ENCODE measurements at places on chromosomes 6 and 20. TPM values are rescaled to one million over a fixed set of nuclear protein-coding genes. Genes with fewer than 3 reads are reported as not detected.

GRCh38 chr6:154555073-154555677 lies 44.7 kb upstream of the CNKSR3 start:
- DNase-seq = peak; percentile 97

Gene LRRC73
- 0.29 TPM for total RNA-seq

DNA sequence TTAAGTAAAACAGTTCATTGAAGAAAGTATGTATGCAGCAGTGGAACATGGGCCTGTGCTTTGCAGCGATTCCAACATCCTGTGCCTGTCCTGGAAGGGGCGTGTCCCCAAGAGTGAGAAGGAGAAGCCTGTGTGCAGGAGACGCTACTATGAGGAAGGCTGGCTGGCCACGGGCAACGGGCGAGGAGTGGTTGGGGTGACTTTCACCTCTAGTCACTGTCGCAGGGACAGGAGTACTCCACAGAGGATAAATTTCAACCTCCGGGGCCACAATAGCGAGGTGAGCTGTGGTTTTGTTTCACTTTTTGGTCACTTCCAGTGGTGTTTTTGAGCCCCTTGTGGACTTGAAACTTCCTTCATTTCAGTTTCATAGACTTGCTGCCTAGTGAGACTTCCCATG lies 1.7 kb downstream of the TULP4 start:
- no peak for DNase-seq

DNA sequence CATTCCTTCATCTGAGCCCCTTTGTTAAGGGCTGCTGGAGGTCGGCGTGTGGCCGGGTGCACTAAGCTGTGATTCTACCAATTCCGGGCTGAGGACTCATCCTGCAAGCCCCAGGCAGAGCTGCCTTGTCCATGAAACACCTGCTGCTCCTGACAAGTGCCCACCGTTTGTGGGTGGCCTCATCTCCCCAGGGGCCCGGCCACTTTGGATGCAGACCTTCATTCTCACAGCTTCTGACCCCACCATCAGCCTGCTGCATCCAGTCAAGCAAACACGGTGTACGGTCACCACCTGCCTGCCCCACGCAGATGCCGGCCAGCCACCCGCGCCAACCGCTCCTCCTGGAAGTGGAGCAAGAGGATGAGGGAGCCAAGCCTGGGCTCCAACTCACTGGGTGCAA lies 382.7 kb downstream of the THBS2 start:
- no peak for DNase-seq

Gene PBOV1
- not detected for total RNA-seq

- no peak for DNase-seq
These were observed 58.9 kb downstream of the GMDS start for GRCh38 chr6:2186516-2186915.

DNA sequence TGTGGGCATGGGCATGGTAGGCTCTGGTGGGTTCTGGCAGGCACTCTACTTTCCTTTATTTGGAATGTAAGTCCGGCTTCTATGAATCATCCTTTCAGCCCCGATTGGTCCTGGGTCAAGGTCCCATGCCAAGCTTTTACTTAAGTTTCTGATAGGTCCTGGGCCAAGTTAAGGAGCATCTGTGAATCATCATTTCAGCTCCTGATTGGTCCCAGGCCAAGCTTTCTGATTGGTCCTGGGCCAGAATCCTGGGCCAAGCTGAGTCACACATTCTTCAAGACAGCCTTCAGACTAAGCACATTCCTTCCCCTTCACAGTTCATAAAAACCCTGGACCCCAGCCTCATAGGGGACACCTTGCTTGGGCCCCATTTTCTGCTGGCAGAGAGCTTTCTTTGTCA lies 231.0 kb upstream of the EYS start:
- peak; percentile 8 for DNase-seq

Gene BMP5
- not detected for total RNA-seq

DNA sequence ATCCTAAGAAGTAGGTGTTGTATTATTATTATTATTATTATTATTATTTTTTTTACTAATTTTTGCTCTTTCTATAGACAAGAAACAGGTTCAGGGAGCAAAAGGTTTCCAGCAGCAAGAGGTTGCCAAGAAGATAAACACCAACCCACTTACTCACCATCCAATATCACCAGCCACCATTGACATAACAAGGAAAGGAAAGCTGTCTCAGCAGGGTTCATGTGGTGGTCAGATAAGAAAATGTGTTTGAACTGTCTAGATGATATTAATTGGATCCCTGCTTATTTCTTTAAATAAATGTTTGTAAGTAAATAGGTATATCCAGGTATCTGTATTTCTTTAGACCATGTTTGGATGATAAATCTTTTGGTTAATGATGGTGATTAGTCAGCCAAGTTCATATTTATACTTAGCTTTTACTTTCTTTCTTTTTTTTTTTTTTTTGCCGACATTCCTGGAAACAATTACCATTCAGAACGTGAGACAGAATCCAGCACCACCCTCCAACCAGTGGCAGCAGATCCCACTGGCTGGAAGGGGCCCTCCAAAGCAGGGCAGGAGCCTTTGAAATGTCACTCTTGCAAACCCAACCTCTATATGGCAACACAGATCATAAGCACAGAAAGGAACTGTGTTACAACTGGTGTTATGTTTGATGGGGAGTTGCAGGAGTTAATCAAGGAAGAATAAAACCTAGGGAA lies 139.2 kb upstream of the ECI2 start:
- DNase-seq = no peak

DNA sequence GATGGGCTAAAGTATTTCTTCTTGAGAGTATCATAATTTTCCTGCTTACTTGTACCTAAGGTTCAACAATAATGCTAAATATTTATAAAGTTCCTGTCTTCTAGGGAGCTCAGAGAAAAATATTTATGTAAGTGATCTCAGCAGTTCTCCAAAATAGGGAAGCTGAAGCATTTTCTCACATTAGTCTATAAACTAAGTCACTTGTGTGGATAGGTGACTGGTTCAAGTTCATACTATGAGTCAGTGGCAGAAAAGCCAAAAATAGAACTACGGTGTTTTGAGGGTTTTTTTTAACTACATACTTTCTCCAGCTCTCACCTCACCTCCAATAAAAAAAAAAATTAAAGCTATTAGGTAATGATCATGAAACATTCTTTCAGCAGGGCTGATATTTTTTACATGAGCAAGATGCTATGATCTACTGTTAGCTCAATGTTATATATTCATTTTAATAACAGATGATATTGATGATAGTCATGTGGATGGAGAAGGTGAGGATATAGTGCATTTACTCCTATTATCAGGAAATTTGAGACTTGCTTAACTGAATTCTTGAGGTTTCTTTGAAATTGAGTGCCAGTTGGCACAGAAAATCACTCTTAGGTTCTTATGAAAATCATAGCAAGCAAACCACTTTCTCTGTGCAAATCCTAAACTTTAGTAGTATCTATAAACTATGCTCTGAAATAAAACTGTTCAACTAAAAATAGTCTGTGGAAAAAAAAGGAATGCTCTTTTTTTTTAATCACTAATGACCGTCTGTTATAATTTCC lies 4.1 kb upstream of the MOXD1 start:
- peak; percentile 18 for DNase-seq

GRCh38 chr6:41092421-41093140 lies 19.8 kb downstream of the NFYA start:
- DNase-seq = no peak

GRCh38 chr6:144353871-144354314 lies 68.8 kb downstream of the UTRN start:
- no peak for DNase-seq

DNA sequence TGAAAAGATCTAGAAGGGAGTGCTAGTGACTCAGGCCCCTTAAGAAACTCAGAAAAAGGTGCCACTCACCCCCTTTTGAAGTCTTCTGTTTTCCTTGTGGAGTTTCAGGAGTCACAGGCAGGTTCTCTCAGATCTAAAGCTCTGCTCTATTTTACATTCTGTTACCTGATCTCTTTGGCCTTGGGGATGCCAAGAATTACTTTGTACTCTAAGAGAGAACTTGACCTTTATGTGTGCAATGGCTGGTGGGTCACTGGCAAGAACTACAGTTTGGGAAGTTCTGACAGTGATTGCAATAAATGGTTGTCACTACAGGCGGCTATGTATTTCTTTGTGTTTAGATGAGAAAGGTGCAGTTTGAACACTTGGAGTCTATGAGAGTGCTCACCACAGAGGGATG lies 24.2 kb upstream of the ENPP4 start:
- no peak for DNase-seq

Gene RBPJL
- not detected for total RNA-seq

- DNase-seq = peak; percentile 65
These were observed 23.0 kb upstream of the CD24 start for GRCh38 chr6:106997392-106998158.

Gene GMEB2
- 18.1 TPM for total RNA-seq

Gene TMC2
- not detected for total RNA-seq

Gene ETV7
- not detected for total RNA-seq

Gene SMIM8
- total RNA-seq = 4.9 TPM

DNA sequence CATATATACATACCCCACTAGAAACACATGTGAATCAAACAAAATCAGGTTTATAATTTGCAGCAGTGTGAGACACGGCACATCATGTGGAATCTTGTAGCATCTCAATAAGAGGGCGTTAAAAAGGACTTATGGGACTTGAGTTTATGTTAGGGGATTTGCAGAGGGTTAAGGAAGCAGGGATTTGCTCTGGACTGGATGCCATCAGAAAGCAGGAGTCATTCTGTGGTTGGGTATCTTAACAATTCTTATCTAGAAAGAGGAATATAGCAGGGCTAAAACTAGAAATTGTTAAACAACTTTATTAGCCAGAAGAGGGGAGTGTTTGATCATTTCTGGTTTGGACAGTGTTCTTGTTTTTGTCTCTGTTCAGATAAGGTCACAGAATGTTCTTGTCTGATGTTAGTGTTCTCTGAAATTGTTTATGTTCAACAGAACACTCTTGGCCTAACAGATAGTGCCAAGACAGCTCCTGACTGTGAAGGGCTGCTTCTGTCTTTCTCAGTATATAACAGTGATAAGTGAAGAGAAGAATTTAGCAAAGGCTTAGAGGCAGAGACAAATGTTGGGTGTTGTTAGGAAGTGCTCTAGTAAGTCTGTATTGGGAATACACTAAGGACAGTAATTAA lies 39.2 kb downstream of the LIN28B start:
- DNase-seq = peak; percentile 2

DNA sequence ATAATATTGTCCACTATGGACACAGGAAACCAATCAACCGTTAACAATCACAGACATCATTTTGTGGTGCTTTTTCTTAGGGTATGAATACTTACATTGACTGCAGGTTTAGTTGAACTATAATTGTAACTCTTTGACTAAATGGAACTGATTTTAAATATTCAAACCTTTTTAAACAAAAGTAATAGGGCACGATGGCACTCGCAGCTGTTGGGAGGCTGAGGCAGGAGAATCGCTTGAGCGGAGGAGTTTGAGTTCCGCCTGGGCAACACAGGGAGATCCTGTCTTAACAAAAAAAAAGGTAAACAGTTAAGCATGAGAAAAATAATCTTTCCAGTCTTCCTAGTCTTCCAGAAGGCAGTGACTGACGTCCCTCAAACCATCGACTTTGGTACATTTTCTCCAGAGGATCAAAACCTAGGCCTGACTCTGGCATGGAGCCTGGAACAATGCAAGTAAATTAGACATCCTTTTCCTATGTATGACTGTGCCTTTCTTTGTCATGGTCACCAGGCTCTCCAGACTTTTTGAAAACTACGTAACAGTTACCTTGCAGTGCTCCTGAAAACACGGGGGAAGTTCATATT lies 16.6 kb upstream of the PRDM13 start:
- no peak for DNase-seq

DNA sequence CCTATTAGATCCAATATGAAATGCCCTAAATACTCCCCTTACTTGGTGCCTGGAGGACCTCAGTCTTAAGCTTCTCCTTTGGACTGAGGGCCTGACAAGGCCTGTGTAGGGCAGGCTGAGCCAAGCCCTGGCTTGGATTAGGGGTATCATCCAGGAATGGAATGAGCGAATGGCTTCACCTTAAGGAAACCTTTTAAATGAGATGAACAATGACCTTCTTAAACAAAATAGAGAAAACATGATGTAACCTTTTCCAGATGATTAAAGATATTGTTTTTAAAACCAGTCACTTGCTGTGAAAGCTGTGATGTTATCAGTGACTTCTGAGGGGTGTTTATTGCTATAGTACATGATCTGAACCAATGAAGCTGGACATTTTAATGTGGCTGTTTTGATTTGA lies 55.5 kb downstream of the TRAF3IP2 start:
- peak; percentile 65 for DNase-seq

- no peak for DNase-seq
These were observed 149.1 kb downstream of the BMP7 start for GRCh38 chr20:57117296-57117695.

Gene ENPP3
- 0.29 TPM for total RNA-seq

- DNase-seq = no peak
These were observed 670.7 kb upstream of the CITED2 start for GRCh38 chr6:140045116-140045515.

Gene PSMF1
- 58.2 TPM for total RNA-seq

GRCh38 chr6:118632359-118632758 lies 19.0 kb downstream of the CEP85L start:
- DNase-seq = no peak

DNA sequence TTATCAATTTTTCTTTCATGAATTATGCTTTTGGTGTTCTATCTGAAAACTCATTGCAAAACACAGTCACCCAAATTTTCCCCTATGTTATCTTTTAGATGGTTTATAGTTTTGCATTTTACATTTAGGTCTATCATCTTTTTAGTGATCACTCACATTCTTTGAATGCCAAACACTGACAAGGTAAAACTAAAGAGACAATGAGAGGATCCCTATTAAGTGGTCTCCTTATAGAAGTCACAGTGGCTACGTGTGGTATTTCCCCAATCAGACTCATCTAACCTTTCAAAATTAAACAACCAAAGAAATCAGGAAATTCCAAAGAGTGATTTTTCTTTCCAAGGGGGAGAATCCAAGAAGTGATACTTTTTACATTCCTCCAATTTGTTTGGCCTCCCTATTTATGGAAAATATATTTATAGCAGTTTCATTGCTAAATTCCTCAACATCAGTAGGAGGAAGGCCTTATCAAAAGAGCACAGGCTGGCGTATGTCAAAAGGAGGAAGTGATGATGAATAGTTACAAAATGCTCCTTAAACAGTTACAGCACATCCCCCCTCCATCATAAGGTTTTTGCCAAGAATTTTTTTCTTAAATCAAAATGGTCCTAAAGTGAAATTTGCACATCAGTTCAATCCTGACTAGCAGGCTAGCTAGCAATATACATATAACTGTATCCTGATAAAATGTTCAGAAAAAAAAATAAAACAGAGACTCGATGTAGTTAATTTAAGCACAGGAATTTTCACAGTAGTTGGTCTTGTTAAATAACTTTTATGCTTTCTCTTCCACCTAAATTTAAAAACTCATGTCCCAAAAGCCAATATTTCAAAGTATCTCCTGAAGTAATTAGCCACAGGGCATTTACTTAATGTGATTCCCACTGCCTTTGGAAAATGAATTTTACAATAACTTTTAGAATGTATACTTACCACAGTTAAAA lies 76.2 kb upstream of the IPCEF1 start:
- DNase-seq = no peak

- DNase-seq = no peak
These were observed 211.1 kb upstream of the LRFN2 start for GRCh38 chr6:40798069-40798770.

DNA sequence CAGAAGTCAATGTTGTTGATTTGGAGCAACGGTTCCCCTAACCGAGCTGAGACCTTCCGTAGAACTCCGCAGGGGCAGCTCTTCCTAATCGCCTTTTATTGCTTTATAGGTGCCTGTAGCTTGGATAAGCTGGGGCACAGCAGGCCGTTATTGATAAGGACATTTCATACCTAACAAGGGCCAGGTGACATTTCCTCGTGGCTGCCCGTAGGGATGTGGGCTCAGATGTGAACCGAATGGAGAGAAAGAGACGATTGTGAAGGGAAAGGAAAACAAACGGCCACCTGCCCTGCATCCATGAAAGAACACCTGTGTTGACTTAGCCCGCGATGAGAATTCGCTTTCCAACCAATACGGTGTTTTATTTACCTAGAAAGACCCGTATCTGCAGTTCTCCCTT lies 53.3 kb upstream of the DACT2 start:
- no peak for DNase-seq

All from Caki2 (cell line).